ENCODE measurements at places on chromosomes 7 and 10. TPM values are rescaled to one million over a fixed set of nuclear protein-coding genes. Genes with fewer than 3 reads are reported as not detected.

DNA sequence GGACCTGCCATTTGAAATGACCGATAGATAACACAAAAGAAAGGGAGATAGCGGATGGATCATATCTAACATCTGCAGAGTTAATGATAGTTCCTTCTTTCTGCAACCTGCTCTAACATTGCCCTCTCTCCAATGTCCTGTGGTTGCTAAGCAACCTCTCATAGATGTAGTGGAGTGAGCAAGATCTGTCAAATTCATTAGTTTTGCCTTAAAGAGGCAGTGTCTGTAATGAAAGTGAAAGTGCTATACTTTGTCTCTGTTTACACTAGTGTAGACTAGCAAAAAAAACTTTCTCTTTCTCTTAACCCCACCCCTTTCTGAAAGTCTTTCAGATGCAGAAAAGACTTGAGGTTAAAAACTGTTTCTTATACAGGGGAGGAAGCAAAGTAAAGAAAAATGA is 1196.9 kb downstream of the SORCS3 start:
- DNase-seq: peak; percentile 13

DNA sequence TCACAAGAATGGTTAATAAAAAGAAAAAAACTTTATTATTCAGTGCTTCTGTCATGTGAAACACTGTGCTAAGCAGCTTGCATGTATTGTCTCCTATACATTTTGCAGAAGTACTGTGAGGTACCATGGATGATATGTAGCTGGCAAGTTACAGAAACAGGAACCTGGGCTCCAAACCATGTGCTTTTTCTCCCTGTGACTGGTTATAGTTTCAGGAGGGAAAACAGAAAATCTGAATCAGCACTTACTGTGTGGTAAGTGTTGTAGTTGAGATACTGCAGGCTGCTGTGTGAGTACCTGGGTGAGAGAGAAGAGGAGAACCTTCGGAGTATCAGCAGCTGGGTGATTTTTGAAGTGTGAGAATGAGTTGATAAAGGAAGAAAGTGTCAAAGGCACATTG is 285.0 kb downstream of the SUGCT start:
- no peak for DNase-seq

- no peak for DNase-seq
These were observed 517.0 kb downstream of the NRG3 start for GRCh38 chr10:82391971-82392370.

DNA sequence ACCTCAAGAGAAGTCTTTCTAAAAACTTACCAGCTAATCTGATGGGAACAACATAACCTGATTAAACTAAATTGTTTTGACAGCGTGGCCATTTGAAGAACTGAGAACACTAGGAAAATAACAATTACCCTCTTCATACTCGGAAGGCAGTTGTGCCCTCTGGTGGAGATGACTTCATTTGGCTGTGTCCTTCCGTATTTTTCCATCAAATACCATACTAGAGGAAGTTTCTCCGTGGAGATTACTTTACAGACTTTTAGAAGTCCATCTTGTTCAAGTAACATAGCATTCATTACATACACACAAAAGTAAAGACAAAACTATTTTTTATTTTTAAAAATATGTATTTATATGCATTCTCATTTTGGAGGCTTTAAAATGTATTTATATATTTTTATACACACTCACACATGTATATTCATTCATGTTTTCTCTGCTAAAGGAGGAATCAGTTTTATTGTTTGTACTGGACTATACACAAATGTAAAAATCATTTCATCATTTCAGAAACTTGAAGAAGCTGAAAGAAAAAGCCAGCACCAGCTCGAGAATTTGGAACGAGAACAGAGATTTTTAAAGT is 25.2 kb downstream of the SMNDC1 start:
- DNase-seq: peak; percentile 59

DNA sequence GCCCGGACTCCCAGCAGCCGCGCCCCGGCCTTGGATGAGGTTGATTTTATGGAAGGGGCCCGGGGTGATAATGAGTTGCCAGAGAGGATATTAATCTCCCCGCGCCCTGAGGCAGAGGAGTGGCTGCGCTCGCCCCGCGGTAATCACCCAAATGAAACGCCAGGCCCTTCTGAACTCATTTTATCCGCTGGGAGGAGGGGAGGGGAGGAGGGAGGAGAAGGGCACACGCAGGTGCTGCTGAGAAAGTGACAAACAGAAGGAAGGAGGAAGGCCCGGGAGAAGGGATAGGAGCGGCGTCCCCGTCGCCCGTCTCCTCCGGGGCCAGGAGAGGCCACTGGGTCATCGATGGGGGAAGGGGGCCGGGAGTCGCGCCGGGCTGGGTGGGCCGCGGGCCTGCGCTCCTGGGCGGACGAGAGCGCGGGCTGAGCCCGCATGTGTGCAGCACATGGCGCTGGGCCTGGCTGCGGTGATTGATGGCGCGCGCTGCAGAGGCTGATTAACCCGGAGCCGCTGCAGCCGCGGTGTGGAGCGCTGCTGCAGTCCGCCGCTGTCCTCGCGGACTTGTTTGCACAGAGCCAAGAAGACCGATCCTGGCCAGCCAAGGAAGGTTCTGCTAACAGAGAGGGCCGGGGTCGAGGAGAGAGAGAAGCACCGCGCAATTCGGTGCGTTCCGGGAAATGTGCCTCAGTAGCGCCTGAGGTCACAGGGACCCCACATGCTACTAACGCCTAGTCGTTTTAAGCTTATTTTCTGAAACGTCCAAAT is 6.5 kb downstream of the MNX1 start:
- no peak for DNase-seq

DNA sequence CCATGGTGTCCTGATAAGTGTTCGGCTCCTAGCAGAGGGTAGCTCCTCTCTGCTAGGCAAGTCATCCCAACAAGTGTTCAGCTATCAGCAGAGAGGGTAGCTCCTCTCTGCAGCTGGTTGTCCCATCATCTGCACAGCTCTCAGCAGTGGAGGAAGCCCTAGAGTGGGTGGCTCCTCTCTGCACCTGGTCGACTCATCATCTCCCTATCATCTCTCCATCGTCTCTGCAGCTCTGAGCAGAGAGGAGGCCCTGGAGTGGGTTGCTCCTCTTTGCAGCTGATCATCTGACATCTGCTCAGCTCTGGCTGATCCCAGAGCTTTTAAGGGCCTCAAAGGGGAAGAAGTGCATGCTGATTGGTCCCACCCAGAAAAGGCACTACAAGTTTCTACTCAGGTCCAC is 199.9 kb upstream of the KMT2E start:
- DNase-seq: no peak

- no peak for DNase-seq
These were observed at the start of gene CYP2C9 for GRCh38 chr10:94938383-94938782. CYP2C9 (plus strand) TSS chr10:94938658; CDS start chr10:94938683, 25 bp downstream.

DNA sequence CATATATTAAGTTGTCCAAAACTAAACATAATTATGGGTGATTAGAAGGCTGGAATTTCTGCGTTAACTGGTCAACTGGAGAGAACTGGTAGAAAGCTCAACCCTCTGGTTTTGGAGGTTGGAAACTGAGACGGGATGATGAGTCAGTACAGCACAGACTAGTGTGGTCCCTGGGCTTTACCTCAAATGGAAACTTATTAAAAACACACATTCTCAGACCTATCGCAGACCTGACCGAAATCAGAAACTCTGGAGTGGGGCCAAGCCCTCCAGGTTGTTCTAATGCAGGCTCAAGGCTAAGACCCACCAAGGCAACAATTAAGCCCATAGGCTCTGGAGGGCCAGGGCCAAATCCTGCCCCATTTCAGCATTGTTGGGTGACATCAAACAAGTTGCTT is 136.9 kb downstream of the KCNMA1 start:
- no peak for DNase-seq

- no peak for DNase-seq
These were observed 33.4 kb downstream of the PARD3 start for GRCh38 chr10:34781711-34782110.

GRCh38 chr10:63331586-63331985 is 134.2 kb downstream of the JMJD1C start:
- no peak for DNase-seq

- peak; percentile 90 for DNase-seq
These were observed 83.0 kb upstream of the DUSP5 start for GRCh38 chr10:110414548-110415309.

DNA sequence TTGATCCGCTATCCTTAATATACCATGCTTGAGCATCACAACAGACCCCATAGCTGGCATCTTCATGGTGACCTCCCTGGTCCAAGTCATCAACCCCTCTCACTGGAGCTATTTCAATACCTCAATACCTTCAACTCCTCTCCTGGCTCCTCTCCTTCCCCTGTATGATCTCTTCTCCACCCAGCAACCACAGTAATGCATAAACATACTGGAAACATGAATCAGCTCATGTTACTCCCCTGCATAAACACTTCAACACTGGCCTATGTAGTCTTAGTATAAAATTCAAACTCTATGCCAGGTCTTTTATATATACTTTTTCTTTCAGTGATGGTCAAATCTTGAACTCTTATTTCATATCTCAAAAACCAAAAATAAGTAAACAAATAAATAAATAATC is 31.8 kb upstream of the TMEM273 start:
- no peak for DNase-seq

- DNase-seq: no peak
These were observed 53.8 kb downstream of the LHPP start for GRCh38 chr10:124515244-124515970.

Gene ADO
- 19.7 TPM for total RNA-seq

Gene ITGA8
- total RNA-seq: not detected

Gene VPS37D
- total RNA-seq: not detected

Gene C10orf143
- total RNA-seq: 5.8 TPM
